ENCODE measurements at places on chromosomes 5 and 9. TPM values are rescaled to one million over a fixed set of nuclear protein-coding genes. Genes with fewer than 3 reads are reported as not detected.

PGM5 gene
- total RNA-seq, result 17.6 TPM

- no peak for DNase-seq
Measured at GRCh38 chr9:79661279-79661678, 89.5 kb downstream of the TLE4 start.

DNA sequence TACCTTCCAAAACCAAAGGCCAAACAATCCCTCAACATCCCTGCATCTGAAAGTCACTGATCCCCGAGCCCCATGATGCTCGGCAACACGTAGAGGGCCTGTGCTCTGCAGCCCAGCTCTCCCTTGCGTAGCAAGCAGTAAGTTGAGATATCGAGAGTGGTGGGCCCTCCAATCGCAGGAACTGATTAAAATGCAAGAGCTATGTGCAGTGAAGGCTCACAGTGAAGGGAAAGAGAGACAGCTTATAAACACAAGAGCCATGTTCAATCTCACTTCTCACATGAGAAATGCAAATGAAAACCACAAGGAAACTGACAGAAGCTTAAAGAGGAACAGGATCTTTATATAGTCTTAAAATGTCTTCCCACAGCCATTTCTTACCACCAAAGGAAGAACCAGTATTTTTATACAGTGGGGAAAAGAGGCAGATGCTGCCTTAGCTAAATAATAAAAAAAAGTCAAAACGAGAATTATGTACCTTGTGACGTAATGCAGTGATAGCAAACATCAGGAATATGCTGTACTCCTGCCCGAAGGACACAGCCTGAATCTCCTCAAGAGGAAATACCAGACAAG is 24.6 kb downstream of the TTF1 start:
- peak; percentile 35 for DNase-seq

- DNase-seq, result no peak
Measured at GRCh38 chr5:92559781-92560180, 1021.2 kb downstream of the NR2F1-AS1 start.

ARRDC1 gene
- total RNA-seq, result 22.4 TPM

DNA sequence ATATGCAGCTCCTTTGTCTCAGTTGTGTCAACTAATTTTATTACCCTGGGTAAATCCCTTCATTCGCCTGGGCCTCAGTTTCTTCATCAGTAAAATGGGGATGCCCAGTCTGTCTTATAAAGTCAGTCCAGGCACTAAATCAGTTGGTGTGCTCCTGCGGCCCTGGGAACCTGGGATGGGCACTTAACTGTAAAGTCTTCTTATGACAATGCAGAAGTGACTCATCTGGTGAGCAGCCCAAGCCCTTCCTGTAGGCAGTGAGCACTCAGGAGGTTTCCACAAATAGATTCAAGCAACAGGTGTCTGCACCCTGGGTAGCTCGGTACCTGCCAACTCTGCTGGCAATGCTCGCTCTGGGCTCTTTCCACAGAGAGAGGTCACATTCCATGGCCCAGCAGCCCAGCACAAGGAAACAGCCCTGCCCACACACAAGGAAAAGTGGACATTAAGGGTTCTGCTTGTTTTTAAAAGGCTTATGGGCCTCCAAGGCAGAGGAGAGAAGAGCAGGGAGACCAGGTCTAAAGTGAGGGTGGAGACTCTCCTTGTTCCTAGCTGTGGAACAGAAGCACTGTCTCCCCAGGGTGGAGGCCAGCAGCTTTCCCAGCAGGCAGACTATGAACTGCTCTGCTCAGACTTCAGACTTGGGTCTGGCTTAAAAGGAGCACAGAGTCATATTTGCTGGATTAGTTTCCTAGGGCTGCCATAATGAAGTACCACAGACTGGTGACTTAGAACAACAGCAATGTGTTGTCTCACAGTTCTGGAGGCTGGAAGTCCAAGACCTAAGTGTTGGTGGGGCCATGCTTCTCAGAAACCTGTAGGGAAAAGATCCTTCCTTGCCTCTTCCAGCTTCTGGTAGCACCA is 89.7 kb upstream of the ADRA1B start:
- no peak for DNase-seq

GRCh38 chr9:137439158-137439714 is 1.9 kb downstream of the ENTPD8 start:
- DNase-seq, result no peak
